ELR (cell line): ENCODE measurements at places on chromosomes 6 and 20.

- DNase-seq = peak; percentile 46
Observed at GRCh38 chr6:19342616-19343015, 494.6 kb upstream of the ID4 start.

DNA sequence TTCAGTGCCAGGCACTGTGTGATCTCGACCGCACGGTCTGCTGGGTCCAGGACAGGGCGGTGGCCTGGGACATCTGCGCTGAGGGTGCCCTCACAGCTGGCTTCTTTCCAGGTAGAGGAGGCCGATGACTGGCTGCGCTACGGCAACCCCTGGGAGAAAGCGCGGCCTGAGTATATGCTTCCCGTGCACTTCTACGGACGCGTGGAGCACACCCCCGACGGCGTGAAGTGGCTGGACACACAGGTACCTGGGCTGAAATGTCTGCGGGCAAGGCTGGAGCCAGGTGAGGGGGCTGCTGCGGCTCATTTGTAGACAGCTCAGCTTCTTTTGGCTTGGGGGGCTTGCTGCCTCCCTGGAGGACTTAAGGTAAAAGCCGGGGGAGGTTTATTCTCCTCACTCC lies 26.6 kb downstream of the PYGB start:
- DNase-seq = no peak

DNA sequence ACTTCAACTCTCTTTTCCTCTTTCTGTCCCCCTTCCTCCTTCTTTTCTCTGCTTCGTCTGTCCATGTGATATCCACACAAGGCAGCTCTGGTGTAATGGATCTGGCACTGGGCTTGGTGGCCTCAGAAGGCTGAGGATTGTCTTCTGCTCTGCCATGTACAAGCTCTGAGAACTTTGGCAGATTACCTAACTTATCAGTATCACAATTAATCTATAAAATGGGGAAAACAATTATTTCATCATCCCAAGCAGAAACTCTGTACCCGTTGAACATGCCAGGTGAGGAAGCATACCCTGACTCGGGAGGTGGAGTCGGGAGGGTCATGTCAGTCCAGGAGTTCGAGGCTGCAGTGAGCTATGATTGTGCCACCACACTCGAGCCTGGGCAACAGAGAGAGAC lies 10.6 kb downstream of the RNF144B start:
- no peak for DNase-seq

- DNase-seq = no peak
Observed at GRCh38 chr6:138920906-138921305, 67.1 kb downstream of the REPS1 start.

DNA sequence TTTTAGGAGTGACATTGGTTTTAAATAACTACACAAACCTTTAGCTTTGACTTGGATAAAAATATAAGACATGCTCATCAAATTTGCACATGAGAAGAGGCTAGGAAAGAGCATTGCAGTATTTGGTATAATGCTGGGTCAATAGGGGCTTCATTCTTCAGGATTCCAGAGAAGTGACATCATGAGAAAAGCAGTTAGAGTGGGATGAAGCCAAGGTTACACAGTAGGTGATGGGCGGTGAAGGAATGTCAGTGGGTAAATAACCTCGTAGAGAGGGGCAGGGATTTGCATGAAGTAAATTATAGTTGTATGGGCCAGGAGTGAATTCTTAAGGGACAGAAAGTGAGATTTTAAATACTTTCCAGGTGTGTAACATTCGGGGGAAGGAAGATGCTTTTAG lies 216.2 kb downstream of the RFPL4B start:
- peak; percentile 79 for DNase-seq

GRCh38 chr6:147033267-147033666 lies 170.9 kb upstream of the STXBP5 start:
- DNase-seq = no peak

DNA sequence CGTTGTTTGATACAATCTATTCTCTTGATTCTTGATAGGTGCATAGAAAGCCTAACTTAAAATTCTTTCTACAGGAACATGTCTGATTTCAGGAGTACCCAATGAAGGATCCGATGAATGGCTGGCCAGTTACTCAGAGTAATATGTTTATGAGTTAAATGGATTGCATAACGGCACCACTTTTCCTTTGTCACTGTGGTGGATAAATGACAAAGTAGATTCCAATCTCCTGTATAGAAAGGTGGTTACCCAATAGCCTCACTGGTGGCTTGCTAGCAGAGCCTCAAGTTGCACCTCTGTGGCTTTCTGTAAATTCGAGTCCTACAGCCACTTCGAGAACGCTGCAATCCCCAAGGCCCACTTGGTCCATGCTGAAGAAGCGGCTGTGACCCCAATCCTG lies 28.4 kb downstream of the LHFPL5 start:
- peak; percentile 48 for DNase-seq

DNA sequence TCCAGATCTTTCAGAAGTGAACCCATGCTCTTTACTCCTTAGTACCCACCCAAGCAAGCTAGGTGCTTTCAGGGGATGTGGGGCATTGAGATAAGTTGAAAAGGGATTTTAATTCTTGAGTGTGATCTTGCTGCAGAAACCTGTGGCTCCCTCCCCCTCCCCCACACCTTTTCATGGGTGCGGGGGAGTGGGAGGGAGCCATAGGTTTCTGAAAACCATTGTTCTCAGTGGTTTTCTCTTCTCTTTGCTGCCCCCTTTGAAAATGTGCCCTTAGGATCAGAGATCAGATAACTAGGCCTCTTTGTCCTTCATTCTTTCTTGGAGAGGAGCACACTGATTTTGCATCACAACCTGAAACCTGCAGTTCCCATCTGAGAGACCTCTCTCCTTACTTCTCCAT lies 2.4 kb downstream of the PCSK2 start:
- no peak for DNase-seq

DNA sequence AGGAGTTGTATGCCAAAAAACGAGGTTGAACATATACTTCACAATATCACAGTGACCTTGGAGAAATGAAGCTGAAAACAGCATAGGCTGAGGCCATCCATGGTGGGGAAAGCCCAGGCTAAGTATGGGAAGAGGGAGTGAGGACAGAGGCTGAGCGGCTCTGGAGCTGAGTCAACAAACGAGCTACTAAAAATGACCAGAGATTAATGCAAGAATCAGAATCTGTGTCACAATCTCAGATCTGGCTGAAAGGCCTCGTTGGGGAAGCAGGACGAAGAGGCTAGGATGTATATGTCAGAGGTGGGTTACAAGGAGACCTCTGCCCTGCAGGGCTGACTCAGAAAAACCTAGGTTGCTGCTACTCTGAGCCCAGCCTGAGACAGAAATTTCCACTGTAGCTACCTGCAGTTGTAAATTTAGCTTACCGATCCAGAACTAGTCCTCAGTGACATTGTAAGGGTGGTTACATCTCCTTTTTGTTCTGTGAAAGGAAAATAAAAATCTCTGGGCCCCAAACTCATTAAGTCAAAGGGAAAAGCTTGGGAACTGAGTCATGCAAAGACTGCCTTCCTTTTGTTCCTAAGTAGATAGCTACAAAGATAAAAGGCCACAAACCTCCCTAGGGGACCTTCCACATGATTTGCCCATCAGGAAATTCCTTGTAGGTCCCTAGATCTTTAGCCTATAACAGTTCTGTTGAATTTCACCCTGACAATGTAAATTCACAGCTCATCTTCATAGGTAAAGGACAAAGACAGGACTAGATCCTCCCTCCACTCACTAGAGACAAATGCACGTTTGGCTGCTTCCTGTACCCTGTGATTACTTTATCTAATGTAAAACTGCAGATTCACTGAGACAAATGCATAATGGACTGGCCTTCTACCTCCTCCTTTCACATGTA lies 8.5 kb upstream of the TUBB2A start:
- DNase-seq = peak; percentile 73

DNA sequence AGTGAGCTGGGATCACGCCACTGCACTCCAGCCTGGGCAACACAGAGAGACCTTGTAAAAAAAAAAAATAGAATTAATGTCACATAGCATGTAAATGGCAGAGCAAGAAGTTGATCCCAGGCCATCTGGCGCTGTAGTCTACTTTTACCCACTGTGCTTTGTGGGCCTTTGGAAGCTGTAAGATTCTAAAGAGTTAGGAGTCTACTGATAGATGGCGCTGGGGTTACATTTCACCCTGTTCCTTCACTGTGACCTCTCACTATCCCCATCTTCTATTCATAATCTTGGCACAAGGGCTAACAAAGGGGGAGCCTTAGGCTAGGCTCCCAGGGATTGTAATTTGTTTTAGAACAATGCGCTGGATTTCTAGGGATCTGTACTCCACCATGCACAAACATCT lies 24.4 kb downstream of the SIRPD start:
- DNase-seq = peak; percentile 46

DNA sequence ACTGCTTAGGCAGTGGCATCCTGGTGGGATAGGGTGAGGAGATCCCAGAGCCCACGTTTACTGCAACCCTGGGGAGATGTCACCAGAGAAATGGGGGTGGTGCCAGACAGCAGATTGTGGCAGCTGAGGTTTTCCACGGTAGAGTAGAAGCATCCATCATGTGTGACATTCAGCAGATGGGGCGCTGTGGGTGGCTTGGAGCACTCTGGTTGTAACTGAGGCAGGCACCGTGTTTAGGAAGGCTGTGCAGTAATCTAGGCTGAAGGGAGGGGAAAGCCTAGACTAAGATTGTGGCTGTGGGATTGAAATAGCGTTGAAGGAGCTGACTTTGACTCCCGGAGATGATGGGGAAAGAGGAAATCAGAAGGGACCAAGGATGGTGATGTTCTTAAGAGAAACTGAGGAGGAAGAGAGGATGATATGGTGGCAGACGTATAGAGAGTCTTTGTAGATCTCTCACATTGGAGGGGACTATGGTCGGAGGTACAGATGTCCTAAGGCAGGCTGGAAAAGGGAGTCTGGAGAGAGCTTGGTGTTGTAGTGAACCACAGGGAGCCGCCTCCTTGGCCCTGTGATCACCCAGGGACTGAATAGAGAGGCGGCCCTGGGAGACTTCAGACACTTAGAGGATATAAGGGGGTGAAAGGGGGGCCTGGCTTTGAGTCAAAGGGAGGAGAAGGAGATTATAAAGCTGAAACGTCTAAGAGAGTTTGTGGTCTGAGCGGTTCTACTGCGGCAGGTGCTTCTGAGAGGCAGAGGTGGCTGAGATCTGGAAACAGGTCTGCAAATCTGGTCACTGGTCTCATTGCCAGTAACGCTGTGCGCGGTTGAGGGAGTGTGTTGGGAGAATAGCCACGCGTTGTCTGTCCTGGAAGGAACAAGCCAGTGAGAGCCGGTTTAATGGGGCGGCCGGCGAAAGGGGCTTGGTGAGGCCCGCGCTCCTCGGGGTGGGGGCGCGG lies 792 bp upstream of the MICA start:
- DNase-seq = peak; percentile 57

- no peak for DNase-seq
Observed at GRCh38 chr6:2507016-2507415, 243.7 kb downstream of the MYLK4 start.

- no peak for DNase-seq
Observed at GRCh38 chr6:164554700-164555476, 754.5 kb downstream of the C6orf118 start.

DNA sequence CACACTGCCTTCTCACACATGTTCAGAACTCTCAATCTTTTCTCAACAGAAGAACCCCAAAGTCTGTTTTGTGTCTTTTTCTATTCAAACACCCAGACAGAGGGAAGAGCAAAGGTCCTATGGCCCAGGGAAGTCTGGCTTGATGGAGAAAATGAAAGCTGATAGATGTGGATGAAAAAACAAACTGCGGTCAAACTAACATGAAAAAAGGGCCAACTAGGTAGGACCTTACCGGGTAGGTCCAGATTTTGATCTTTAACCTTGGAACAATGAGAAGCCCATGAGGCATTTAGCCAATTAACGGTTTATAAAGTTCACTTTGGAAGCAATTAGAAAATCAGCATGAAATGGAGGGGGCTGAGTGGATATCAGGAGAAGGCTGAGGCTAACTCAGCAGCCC lies 507.7 kb upstream of the SLC35B3 start:
- no peak for DNase-seq

DNA sequence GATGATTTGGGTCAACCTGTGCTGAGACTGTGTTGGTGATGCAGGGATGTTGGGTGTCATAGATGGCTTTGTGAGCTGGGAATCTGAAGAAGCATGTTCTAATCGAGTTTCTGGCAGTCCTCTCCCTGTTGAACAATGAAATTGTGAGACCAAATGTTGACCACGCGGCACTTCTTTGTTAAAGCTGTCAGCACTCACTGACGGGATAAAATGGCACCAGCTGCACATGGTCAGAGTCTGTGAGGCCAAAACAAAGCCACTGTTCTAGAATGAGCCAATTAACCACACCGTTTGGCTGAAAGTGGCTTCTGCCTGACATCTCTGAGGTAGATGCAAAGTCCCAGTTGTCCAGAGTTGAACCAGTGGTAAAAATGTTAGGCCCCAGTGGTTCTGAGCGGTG lies 562.2 kb downstream of the KIF16B start:
- DNase-seq = no peak

DNA sequence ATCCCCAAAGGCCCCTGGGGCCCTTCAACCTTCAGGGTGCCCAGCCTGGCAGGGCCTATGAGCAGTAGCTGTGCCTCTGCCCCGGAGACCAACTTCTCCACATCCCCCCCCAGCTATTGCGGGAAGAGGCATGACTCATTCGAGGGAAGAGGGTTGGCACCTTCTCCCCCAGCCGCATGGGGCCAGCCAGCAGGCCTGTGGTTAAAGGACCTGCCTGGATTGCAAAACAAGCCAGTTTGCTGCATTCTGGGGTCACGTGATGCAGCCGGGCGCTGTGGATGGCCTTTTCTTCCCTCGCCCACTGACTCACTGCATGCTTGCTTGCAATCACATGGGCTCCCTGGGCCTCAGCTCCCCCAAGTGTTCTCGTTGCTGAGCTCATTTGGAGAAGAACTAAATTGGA lies 182.5 kb downstream of the MAFB start:
- peak; percentile 94 for DNase-seq

DNA sequence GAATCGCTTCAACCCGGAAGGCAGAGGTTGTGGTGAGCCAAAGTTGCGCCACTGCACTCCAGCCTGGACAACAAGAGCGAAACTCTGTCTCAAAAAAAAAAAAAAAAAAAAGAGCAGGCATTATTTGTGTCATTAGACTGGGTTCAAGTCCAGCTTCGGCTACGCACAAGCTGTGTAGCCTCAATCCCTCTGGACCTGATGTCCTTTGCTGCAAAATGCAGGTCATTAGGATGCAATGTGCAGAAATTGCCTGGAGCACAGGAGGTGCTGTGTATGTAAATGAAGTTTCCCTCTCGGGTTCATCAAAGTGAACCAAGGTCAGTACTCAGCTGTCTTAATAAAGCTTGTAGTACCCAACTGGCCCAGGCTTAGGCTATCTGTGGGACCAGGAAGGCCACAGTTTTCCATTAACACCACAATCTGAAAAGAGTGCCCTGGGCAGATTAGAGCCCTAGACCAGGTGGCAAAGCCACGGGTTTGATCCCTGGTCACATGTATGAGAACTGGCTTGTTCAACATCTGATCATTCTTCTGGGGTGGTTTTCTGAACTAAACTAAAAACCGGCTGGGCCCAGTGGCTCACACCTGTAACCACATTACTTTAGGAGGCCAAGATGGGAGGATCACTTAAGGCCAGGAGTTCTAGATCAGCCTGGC lies 155.3 kb downstream of the ZMYND8 start:
- no peak for DNase-seq

- peak; percentile 58 for DNase-seq
Observed at GRCh38 chr6:110828396-110828795, 13.1 kb upstream of the CDK19 start.
